ENCODE measurements at places on chromosomes 7 and 10.
A peak's percentile ranks its signal among the peaks of the same experiment; 100 is the strongest.

DNA sequence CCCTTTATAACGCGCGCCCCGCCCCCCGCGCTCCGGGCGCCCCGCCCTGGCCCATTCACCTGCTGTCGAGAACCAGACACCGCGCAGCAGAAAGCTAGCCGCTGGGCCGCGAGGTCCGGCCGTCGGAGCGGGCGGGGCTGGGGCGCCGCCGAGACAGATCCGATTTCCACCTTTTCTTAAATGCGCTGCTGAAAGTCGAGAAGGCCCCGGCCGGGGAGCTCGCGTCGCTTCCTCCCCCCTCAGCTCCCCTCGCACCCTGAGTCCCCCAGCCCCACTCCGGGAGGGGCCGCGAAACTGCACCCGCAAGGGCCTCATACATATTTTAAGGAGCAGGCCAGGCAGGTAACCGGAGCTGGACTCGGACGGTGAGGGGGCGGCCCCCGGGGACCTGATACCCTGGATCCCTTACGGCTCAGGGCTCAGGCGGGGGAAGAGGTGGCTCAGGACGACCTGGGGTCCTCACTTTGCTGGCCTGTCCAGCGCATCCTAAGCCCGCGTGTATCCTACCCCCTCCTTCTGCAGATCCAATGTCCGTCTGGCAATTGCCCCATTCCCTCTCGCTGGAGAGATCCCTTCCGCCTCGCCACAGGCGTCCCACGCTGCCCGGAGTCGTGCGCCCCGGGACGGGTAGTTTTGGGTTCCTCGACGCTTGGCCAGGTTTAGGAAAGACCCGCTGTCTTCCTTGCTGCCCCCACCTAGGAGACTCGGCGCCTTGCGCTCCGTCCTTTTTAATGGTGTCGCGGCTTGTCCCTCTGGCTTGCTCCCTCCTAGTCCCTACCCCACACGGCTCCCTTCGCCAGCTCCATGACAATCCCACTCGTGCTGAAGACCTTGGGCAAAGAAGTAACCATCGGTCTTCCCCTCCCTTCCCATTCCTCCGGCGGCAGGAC, 170.6 kb downstream of the UBE2H start:
- no peak for DNase-seq

DNA sequence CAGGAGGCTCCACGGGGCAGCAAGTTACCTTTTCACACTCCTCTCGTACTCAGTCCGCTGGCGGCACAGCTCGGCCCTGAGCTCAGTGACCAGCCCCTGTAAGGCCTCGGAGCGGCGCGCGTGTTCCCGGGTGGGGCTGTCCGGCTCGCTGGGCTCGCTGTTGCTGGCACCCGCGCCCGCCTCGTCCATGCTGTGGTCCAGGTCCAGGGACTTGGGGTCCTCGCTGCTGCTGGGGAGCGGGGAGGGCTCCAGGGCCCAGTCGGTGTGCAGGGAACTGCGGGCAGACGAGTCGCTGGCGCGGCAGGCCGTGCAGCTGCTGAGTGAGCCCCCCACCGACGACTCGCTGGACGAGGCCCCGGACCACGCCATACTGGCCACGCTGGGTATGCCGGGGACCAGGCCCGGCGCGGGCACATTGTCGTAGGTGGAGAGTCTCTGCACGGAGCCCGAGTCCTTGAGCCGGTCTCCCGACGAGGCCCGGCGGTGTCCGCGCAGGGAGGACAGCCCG, 143.8 kb downstream of the MAPK8 start:
- no peak for DNase-seq

- peak; percentile 43 for DNase-seq
Measured at GRCh38 chr10:30784524-30784896, 155.0 kb upstream of the LYZL2 start.

- DNase-seq = no peak
Measured at GRCh38 chr7:16202303-16202702, 219.0 kb downstream of the CRPPA start.

- DNase-seq = no peak
Measured at GRCh38 chr7:2164646-2165045, 68.1 kb downstream of the MAD1L1 start.

DNA sequence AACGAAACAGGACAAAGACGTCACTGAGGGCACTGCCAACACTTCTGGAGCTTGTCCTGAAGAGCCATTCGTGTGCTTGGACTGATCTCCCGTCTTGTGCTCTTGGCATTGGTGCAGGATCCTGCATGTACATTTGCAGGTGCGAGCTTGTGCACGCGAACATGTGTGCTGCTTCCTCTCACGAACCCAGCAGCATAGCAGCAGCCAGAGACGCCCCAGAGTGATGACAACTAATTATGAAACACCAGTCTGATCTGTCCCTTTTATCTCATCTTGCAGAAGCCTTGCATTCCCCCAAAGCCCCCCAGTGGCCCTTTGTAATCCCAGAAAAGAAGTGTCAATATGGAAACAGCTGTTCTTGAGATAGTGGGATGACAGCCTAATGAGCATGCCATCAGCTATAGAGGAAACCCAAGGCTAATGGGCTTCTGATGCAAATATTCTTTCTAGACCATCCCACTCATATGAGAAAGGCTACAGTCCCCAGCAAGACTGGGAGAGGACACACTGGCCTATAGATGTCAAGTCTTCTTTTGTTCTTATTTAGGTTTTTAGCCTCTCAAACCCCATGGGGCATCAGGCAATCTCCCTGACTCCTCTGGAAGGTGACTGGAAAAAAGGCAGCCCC, 310.6 kb downstream of the FRMD4A start:
- DNase-seq = no peak

DNA sequence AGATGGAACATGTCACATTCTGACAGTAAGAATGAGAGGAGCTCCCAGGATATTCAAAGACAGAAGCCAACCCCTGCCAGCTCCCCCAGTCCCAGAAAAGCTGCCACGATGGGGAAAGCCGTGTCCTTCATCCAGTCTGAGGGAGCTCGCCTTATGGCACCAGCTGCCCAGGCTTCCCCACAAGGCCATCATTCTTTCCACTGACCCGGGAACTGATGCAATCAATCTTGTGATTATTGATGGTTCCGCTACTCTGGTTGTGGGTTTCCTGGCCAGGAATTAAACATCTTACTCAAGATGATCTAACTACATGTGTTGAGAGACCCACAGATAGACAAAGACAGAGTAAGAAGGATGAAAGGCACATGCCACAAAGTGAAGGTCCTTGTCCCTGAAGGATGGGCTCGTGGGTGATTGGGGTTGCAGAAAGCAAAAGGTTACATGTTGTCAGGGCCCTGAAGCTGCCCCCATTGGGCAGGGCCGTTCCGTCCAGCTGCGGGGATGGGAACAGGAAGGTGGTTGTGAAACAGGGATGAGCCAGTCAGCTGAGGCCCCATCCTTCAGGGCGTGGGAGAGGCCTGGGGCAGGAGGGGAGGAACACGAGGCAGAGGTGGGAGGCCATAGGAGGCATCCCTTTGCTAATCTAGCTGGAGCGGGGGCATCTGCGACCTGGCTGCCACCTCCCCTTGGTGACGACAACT, 127.6 kb downstream of the OAT start:
- no peak for DNase-seq

DNA sequence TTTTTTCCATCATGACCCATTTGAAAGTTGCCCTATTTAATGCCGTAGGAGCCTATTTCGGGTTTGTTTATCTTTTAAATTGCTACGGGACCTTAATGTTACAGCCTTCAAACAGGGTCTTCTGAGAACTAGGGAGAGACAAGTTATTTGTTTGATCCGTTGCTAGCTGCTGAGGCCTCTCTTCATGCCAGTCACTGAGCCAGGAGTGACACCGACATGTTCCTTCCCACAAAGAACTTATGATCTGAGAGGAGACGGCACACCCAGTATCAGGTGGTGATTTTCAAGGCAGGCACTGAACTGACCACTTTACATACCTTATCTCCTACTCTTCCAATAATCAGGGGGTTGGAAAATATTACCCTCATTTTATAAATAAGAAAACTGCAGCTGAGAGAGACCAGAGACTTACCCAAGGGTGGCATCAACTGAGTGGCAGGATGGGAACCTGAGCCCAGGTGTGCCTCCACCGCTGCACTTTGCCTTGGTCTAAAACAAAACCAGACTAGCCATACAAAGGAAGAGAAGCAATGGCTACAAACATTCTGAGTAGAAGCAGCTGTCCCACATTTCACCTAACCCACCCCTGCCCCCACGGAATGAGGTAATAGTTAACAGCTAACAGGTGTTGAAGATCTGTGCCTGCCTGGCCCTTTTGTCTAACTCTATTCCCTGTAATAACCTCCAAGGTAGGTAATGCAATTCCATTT, 40.5 kb downstream of the PPP1R3C start:
- no peak for DNase-seq

DNA sequence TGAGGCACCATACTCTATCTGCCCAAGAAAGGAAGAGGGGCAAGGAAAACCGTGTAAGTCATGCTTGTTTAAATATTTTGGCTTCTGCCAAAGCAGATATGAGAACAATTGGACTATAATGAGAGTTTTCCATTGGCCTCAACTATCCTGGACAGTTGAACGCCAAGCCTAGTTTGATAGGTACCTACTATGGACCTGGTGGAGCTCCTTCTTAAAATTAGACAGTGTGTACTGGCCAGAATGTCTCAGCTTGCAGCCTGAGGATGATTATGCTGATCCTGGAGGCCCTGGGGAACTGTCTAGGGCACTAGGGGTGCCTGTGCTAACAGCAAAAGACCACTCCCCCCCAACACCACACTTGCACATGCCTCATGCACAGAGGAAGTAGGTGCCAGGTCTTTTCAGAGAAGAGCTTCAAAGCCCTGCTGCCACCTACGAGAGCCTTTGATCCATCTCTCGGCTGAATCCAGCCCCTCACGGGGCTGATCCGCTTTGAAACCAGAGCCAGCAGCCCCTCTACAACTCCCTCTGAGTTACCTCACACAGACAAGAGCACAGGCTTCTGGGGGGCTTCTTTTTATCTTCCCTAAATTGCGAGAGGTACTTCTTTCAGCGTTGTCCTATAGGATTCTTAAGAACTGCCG, 473.8 kb upstream of the GALNT17 start:
- DNase-seq = no peak

GRCh38 chr10:35716776-35717175, 74.7 kb upstream of the FZD8 start:
- DNase-seq = no peak

DNA sequence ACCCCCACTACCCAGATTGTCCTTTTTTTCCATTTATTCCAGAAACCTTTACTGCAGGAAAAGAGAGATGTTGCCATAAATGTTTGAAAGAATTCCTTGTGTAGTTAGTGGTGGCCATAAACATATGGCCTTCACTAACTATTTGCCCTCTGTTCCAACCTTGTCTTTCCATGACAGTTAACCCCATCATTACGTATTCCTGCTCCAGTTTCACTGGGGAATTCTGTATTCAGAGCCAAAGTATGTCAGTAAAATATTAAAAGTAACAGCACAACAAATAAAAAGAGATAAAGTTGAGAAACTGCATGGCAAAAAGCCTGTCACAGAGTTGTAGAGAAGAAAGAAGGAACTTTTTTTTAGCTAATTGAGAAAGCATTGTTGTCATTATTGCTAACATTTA, 261.3 kb downstream of the BICC1 start:
- DNase-seq = no peak

- DNase-seq = peak; percentile 94
Measured at GRCh38 chr7:43647673-43648472, 65.0 kb downstream of the STK17A start.

- DNase-seq = no peak
Measured at GRCh38 chr10:79079054-79079397, 10.3 kb downstream of the ZMIZ1 start.

DNA sequence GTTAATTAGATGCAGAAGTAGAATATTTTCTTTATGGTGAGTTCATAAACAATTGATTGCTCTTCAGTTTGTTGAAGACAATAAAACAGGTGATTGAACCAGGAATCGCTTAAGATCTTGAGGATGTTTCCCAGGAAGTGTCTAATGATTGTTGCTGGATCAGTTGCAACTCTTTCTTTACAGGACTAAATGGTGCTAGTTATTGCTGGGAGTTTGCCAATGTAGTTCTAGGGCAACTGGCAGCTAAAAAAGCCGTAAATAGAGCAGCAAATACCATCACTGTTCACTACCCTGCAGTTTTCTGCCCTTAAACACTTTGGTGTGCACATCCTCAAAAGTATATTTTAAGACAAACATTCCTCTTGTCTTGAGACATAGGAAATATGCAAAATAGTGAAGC, 119.2 kb upstream of the ANK3 start:
- no peak for DNase-seq

- no peak for DNase-seq
Measured at GRCh38 chr10:57959318-57960006, 308.2 kb downstream of the IPMK start.

GRCh38 chr10:1347962-1348772, 292.0 kb downstream of the WDR37 start:
- no peak for DNase-seq

- DNase-seq = no peak
Measured at GRCh38 chr10:73218431-73219191, 28.4 kb downstream of the DNAJC9 start.

- DNase-seq = no peak
Measured at GRCh38 chr10:128310971-128311658, 184.9 kb upstream of the MKI67 start.

- no peak for DNase-seq
Measured at GRCh38 chr7:37683246-37684120, at the start of gene GPR141. Gene GPR141, plus strand, starts transcription at chr7:37683766. Its CDS starts 56,628 bp downstream, at chr7:37740394.

GRCh38 chr10:31947144-31947926, 18.7 kb upstream of the ARHGAP12 start:
- DNase-seq = peak; percentile 13

DNA sequence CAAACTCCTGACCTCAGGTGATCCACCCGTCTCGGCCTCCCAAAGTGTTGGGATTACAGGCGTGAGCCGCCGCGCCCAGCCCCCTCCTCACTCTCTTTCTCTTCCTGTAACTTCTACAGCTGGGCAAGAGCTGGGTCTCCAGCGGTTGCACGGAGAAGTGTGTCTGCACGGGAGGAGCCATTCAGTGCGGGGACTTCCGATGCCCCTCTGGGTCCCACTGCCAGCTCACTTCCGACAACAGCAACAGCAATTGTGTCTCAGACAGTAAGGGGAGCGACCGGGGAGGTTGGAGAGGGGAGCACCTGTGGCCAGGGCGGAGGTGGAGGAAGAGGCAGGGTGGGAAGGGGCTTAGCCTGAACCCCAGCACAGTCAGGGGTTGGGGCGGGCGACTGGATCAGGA, 41.4 kb downstream of the EPHB4 start:
- DNase-seq = no peak

- DNase-seq = no peak
Measured at GRCh38 chr7:36570528-36571189, 153.6 kb downstream of the AOAH start.

DNA sequence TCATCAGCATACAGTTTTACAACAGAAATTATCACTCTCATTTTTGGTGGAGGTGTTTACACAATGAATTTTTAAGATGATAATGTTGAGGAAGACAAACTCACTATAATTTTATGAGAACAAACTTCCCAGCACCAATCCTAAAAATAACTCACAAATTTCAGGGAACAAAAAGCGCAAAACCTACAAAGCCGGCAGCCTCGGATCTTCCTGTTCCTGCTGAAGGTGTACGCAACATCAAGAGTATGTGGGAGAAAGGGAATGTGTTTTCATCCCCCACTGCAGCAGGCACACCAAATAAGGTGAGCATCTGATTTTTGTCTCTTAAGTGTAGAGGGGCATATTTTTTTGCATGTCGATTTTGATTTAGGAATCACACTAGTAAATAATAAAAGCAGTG, 26.5 kb upstream of the AGBL3 start:
- no peak for DNase-seq

Data from NCI-H1092 treated with DMSO at 0.1 percent for 48 hours (cell line).